ENCODE measurements at places on chromosomes 5 and 9.

GRCh38 chr5:5432020-5432707 is 9.7 kb downstream of the ICE1 start:
- DNase-seq: no peak

DNA sequence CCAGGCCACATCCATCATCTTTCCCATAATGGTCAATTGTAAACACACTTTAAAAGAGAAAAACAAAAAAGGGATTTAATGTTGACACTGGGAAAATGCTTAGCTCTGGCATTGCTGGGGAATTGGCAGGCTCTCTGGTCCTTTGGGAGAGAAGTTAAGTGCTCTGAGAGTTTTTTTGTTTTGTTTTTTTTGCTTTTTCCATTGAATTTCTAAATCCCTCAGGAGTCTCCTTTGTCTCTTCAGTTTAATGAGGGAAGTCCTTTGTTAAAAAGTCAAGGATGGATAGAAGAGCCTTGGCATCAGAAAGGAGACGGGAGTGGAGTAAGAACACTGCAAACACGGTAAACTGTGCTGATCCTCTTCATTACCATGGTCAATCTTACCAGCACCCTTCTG is 7.1 kb upstream of the HAND1 start:
- DNase-seq: no peak

DNA sequence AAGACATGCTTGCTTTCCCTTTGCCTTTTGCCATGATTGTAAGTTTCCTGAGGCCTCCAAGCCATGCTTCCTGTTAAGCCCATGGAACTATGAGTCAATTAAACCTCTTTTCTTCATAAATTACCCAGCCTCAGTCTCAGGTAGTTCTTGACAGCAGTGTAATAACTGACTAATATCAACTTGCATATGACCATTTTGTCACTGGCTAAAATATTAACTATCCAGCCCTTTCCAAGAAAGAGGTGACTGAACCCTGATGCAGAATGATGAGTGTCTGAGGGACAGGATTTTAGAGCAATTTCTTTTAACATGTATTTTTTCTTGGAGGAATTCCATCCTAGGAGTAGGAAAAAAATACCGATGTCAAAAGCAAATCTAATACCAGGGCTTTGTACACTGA is 266.1 kb downstream of the SEMA5A start:
- DNase-seq: no peak

- DNase-seq: no peak
These were observed 29.0 kb downstream of the PSAT1 start for GRCh38 chr9:78325846-78326360.

- DNase-seq: no peak
These were observed 181.7 kb downstream of the MTRR start for GRCh38 chr5:8050616-8051175.

GRCh38 chr5:132226516-132227234 is 978 bp downstream of the P4HA2 start:
- no peak for DNase-seq

DNA sequence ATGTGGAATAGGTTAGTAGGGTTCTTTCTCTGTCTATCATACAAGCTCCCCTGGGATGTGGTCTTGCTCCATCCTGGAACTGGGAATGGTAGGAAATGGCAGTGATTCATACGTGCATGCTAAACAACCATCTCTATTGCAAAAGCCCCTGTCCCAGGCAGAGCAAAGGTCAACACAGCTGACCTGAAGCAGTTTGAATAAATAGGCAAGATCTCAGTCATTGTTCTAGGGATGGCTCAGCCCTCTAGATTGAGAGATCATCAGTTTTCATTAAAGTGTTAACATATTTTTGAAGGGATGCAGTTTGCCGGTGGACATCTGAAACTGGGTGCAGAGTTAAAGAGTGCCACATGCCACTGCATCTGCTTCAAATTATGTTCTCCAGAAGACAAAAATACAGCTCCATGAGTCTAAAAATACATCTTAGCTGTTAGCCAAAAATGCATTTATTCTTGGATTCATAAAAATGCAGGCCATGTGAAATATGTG is 224.1 kb downstream of the ESM1 start:
- no peak for DNase-seq

- no peak for DNase-seq
These were observed 73.4 kb downstream of the HABP4 start for GRCh38 chr9:96523374-96523773.

DNA sequence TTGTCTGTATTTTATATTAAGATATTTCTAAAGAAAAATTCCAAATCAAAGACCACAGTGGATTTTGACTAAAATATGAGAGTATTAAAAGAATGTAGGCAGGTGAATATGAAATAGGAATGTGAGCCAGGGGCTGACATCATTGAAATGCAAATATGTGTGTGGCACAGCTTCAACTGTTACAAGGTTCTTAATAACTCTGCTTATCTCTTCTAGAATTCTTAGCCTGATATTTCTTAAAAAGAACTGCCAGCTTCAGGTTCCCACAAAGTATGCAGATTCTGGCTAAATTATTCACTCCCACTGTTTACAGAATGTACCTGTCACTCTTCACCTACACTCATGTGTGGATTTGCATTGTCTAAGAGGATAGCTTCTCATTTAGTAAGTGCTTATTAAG is 274.4 kb downstream of the DIRAS2 start:
- DNase-seq: no peak

DNA sequence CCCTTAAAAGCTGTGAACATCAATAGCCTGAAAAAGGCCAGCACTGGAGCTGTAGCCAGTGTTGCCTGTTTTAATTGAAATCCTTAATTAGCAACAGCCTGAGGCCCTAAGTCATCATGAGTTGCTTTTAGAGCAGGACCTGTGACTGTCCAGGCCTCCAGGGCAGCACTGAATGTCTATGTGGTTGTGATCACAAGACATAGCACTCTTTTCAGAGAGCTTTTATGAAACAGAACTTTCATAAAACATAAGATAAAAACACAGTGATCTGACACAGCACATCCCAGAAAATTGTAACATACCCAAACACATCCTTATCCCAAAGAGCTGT is 85.5 kb upstream of the MYO10 start:
- DNase-seq: no peak

Data from right lobe of liver (tissue), 6 donors.